ENCODE measurements at places on chromosomes 13 and 19.

DNA sequence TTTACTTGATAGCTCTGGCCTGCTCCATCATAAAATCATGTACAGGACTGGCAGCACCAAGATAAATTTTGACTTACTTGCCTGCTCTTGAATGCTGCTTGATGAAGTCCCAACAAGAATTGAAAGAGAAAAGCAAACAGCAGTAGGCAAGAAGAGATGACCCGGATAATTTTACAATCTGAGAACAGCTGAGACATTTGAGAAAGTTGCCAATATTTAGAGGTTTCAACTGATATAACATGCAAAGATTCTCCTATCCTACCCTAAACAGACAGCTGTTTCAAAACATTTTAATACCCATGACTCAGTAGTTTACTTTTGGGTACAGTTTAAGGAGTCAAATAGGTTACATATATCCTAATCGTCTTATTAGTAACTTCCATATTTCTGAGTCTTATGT lies 5.9 kb downstream of the FRY start:
- no peak for DNase-seq

GRCh38 chr19:16771618-16772017 lies 52.0 kb downstream of the NWD1 start:
- peak; percentile 50 for DNase-seq

- peak; percentile 28 for DNase-seq
Measured at GRCh38 chr19:33430674-33431277, 57.3 kb downstream of the CEBPG start.

DNA sequence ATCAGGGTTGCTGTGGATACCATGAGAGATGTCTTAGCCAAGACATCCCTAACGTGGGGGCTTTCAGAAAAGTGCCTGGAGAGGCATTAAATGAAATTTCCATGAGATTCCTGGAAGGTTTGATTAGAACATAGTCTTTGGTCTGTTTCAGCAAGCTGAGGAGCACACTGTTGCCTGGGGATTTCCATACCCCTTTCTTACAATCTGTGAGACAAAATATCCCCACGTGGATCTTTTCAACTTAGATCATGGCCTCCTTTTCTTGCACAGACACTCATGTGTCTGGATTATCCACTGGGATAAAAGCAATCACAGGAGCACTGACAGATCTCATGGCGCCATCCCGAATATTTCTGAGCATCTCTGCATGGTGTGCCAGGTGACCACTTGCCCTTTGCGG lies 41.7 kb downstream of the GPR12 start:
- no peak for DNase-seq

All from stimulated activated CD8-positive, alpha-beta memory T cell treated with anti-CD3 and anti-CD28 coated beads, Interleukin-12 subunit alpha, Interleukin-12 subunit beta, amount 100 ng/mL, for 1 hour (primary cell).